ENCODE measurements at places on chromosomes 7 and 10.

- DNase-seq: no peak
Measured at GRCh38 chr10:126157189-126157588, 231.1 kb downstream of the ADAM12 start.

GRCh38 chr10:8794860-8795259 is 740.4 kb downstream of the GATA3 start:
- no peak for DNase-seq

- no peak for DNase-seq
Measured at GRCh38 chr10:36057180-36057579, 415.1 kb upstream of the FZD8 start.

DNA sequence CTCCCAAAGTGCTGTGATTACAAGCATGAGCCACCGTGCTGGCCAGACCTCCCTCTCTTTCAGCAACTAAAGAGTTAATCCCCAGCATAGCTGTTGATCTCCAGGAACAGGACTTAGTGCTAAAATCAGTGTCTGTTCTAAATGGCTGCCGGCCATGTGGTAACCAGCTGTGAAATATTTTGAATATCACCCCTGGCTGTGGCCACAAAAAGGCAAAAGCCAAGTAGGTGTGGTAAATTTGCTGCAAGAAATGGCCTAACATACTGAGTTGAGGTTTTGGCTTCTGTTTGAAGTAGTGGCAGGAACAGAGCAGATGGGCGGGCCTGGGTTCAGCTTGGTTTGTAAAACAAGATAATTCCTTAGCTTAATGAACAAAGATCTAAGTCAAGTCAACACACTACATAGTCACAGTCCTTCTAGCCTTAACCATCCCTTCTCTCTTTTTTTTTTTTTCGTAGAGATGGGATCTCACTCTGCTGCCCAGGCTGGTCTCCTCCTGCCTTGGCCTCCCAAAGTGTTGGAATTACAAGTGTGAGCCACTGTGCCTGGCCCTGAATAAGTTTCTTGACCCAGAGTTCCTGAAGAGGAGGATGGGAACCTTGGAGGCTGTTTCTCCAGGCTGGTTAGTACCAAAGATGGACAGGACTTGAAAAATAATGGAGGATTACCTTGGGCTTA is 22.7 kb upstream of the AGFG2 start:
- peak; percentile 27 for DNase-seq

DNA sequence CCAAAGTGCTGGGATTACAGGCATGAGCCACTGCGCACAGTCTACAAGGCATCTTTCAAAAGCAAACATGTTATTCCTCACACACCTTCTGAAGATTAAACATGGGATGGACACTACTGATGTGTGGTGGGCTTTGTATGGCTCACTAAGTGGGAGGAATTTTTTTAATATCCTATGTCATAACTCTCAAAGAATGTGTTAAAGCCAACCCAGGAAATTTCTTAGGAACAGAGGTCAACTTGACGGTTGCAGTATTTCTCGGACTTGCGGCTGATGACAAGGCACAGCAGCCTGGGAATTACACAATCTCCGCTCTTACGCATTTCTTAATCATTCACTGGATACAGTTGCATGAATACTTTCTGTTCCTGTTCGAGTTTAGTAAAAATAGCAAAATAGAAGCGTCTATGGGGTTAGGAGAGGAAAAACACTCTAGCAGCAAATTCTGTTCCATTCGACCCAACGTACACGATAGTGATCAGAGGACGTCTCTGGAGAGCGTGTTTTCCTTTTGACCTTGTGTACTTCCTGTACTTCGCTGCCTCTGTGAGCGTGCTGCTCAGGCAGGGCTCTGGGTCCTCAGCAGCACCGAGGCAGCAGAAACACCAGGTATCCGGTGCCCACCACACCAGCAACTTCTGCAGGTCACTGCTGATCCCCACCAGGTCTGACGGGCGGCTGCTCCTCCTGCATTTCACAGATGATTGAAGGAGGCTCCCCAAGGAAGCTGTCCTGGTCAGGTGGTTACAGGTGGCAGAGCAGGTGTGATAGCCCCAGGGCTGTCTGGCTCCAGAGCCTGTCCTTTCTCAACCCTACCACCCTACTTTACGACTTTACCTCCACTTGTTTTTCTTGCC is 26.4 kb upstream of the SRGN start:
- no peak for DNase-seq

GRCh38 chr10:58335306-58336005 is 650 bp downstream of the UBE2D1 start:
- no peak for DNase-seq

DNA sequence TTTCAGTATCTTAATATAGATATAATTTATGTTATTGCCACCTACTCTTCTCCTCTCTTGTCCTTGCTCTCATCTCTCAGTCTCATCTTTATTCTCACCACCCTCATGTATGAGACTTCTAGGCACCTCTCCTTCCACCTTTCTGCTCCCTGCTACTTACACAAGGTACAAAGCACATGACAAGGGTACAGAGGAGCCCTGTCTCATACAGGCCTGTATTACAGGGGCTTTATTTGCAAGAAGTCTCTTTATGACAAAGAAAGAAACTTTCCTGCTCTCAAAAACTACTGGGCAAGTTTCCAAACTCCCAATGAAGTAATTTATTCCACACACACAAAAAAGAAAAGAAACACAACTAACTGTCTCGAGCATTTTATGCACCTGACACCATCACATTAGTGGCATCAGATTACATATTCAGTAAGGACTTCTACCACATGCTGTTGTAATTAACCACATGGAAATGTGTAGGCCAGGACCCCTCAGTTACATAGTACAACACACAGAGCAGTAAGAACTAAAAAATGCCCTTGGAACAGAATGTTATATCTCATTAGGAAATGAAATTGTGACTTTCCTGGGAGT is 253.1 kb downstream of the FZD1 start:
- DNase-seq: no peak

DNA sequence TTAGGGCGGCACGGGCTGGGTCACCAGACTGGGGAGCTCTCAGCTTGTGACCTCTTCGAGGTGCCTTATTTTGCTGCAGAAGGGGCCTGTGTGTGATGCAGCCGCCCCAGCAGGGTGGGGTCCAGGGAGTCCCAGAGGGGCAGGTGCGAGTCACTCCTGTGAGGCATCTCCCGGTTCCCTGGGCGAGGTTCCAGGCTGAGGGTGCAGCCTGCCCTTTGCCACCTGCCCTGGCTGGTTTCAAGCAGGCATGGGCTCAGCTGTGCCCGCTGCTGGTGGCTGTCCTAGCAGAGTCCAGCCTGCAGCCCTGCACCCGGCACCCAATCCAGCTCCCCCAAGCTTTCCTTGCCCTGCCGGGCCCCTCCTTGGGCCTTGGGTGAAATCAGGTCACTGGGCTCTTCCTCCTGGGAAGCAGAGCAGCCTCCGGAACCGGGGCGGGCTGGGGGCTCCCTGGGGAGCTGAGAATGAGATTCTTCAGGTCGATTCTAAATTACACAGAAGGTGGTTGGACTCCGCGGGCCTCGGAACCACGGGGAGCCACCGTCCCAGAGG is 64.8 kb downstream of the PWWP2B start:
- no peak for DNase-seq
